ENCODE measurements at places on chromosomes 11 and 22.
A peak's percentile ranks its signal among the peaks of the same experiment; 100 is the strongest.

- DNase-seq: no peak
These were observed 549.3 kb downstream of the METTL15 start for GRCh38 chr11:28657378-28658030.

- DNase-seq: no peak
These were observed 286.2 kb downstream of the GRM5 start for GRCh38 chr11:88779577-88779976.

- no peak for DNase-seq
These were observed 3.9 kb upstream of the MICAL2 start for GRCh38 chr11:12106501-12106900.

- peak; percentile 80 for DNase-seq
These were observed 58.3 kb downstream of the MYH9 start for GRCh38 chr22:36329254-36330078.

DNA sequence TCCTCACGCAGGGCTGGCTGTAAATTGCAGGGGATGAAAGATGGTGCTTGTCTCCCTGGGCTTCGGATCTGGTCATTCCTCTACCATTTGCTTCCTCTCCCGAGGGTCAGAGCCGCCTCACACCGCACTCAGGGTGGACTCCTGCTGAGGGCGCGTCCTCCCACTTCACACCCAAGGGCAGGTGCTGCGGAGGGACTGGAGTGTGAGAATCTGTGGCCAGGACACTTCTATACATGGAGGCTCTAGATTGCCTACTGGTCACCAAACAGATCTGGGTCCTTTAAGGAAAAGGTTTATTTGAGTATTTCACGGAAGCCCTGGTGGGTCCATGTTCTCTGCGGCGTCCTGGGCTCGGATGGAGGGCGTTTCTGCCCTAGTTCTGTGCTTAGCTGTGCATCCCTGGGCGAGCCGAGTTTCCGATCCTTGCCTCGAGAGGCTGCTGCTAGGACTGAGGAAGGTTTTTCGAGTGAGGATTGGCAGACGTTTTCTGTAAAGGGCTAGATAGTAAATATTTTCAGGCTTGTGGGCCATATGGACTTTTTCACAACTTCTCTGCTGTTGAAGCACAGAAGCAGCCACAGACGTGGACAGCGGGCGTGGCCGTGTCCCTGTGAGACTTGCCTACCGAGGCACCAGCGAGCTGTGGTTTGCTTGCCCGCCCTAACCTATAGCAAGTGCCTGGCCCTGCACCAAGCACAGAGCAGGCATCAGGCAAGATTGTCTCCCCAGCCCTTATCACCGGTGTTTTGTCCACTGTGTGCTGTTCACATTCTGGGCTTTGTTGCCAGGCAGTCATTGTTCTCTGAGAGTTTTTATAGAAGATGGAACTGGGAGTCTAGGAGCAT is 279.0 kb downstream of the TBC1D22A start:
- no peak for DNase-seq

- no peak for DNase-seq
These were observed 22.6 kb upstream of the NXPE4 start for GRCh38 chr11:114618139-114618538.

GRCh38 chr11:93820847-93821246 is 29.6 kb downstream of the VSTM5 start:
- DNase-seq: no peak

GRCh38 chr22:39634530-39635405 is 64.2 kb downstream of the CACNA1I start:
- no peak for DNase-seq

DNA sequence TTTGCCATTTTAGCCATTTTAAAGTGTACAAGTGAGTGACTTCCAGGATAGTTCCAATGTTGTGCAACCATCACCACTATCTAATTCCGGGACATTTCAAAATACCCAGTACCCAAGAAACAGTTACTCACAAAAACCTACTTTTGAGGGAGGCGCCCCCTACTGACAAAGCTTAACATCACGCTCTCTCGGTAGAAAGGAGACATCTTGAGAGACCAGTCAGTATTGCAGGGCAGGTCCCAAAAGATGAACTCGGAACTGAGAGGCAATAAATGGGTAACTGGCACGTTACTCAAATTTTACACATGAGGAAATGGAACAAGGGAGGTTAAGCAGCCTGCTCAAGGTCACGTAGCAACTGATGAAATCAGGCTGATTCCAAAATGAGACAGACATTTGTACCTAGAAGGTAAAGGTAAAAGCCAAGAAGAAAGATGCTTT is 50.0 kb upstream of the POU2AF1 start:
- peak; percentile 46 for DNase-seq

DNA sequence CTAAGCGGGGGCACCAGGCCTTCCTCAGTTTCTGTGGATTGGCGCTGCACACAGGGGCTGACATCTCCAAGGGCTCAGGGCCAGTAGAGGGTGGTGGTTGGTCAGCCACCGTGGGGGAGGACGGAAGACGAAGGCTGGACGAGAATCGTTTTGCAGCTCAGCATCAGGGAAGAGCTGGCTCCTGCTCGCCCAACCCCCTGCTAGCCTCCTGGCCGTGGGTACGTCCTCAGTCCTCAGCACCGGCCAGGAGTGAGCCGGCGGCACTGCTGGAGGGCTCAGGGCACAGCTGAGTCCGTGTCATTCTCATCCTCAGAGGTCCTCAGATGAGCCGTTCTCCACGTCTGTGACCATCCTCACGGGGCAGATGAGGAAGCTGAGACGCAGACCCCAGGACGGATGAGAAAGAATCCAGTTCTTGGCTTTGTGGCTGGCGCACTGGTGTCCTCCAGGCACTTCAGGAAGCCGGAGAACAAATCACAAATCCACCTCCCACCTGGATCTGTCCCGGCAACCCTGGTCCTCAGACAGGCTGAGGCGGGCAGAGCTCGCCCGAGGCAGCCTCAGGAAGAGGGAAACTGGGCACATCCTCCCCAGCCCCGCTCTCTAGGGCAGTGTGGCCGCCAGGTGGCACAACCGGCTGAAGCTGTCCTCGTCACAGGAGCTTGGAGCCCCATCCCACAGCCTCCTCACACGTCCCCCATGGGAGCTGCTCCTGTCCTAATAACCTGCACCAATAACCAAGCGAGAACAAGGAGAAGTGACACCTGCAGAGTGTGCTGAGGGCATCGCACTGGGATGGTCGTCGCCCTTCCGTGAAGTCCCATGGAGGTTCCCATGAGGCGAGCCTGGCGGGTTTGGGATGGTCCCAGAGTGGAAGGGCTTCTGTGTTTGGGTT is 393.7 kb downstream of the BRD1 start:
- no peak for DNase-seq
